ENCODE measurements at places on chromosomes 7 and 10.

DNA sequence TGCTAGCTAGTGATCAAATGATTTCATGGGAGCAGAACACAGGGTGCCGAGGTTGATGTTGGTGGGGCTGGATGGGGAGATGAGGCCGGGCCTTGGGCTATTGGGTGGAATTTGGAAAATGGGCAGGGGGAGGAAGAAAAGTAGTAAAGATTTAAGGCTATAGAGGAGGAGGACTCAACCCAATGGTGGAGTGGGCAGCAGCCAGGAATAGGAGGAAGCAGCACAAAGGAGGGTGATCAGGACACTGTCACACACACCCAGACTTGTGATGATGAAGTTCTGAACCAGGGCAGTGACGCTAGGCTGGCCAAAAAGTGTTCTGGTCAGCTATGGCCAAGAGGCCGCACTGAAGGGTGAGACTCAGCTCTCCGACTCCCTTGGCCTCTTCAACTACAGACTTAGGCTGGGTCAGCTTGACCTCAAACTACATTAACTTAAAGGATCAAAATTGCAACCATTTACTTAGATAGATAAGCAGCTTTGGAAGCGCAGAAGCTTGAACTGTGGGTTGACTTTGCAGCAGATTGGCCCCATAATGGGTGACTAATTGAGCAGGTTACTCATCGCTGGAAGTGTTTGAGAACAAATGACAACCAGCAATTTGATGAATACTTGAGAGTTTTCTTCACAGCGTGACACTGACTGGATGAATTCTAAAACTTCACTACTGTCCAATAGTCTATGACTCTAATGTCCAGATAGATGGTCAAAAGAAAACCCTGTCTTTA lies 29.4 kb upstream of the GPR26 start:
- DNase-seq: no peak

GRCh38 chr7:23470330-23471105 lies at the start of gene IGF2BP3:
TSS of gene IGF2BP3 (minus strand) at chr7:23470491. CDS start at chr7:23470110, 381 bp downstream.
- DNase-seq: peak; percentile 75

GRCh38 chr10:6136215-6137201 lies 47.7 kb downstream of the RBM17 start:
- DNase-seq: peak; percentile 92

DNA sequence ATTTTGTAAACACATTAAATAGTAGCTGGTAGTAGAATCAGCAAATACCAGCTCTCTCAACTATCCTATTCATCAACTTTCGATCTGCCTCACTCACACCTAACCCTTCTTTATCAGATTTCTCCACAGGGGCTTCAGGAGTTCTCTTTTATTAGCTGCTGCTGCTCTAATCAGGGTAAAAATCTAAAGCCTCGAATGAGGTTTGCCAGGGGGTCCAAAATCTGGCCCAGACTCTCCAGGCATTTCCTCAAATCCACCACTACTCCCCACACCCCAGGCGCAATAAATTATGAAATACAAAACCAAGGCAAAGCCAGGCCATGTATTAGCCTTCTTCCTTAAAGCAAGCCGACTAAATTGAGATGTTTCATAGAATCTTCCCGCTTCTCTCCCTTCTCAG lies 2.3 kb downstream of the RNF216 start:
- DNase-seq: no peak

GRCh38 chr7:10300577-10300976 lies 673.1 kb upstream of the PHF14 start:
- no peak for DNase-seq

- no peak for DNase-seq
These were observed 7.0 kb downstream of the FAM221A start for GRCh38 chr7:23687011-23687410.

GRCh38 chr10:86727470-86727869 lies 28.9 kb upstream of the BMPR1A start:
- no peak for DNase-seq

DNA sequence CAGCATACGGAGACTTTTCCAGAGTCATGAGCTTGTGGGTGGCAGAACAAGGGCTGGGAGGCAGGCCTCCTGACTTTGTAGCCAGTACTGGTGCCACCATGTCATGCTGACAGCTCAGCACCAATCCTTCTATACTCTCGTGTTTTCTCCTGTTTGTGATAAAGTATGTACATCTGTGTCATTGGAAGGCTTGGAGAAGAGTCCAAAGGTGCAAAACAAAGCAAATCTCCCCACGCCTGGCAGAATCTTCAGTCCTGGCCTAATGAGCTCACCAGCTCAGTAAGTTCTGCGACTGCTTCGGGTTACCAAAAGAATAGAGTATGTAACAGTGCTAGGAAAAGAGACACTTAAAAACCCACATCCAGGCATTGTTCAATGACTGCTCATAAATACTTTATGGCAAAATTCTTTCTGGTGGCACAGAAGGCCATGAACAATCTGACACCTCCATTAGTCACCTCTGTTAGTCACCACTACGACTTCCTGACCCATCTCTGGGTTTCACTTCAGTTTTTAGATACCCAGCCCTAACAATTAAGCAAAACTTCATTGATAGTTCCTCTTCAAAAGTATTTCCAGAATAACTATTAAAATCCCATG lies 24.5 kb downstream of the STEAP1 start:
- DNase-seq: peak; percentile 70

GRCh38 chr7:139734395-139734794 lies 43.4 kb downstream of the HIPK2 start:
- no peak for DNase-seq

DNA sequence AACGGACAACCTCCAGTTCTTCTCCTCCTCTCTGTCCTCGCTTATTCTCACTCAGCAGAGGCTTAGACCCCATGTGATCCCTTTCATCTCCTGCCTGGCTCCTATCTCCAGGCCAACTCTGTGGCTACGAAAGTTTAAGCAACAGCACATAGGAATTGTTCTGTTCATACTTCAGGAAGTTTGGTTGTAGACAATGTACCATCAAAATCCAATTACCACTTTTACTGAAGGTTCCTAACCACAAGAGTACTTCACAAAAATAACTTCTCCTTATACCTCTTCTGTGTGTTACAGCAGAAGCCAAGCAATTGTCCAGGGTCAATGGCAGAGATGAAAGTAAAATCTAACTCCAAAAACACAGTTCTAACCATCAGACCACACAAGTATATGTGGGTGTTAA lies 80.0 kb downstream of the SLC25A13 start:
- no peak for DNase-seq

DNA sequence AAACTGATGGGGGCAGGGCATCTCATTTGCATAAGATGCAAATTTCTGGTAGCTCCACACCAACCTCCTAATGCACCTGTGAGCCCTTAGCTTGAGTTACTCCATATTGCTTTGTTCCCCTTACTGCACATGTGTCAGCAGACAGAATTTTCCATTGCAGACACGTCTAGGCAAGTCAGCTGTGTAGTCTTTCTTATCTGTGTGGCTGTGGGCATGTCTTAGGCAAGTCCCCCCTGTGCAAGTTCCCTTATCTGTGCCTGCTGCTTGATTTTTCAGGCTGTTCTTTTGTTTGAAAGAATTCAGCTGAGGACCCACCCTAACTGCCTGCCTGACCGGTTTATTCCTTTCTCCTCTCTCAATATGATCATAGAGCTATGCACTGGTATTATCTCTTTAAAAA lies 28.5 kb upstream of the TRIM24 start:
- DNase-seq: no peak

DNA sequence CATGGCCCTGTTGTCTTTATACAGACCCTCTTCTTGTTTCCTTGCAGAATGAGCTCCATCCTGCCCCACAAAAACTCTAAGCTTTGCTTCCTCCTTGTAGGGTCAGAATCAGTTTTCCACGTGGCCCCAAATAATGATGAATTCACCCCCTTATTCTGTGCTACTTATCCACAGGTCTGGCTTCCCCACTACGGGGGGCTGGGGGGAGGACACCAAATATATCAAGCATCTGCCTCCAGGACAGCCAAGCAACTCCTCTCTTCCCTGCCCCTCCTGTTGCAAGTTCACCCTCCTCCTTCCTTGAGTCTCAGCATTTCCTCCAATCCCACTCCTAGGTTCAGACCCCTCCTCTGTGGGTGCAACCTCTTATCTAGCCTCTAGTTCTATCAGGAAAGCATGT lies 743.3 kb downstream of the GRID1 start:
- no peak for DNase-seq

GRCh38 chr10:9012312-9012711 lies 957.8 kb downstream of the GATA3 start:
- no peak for DNase-seq

GRCh38 chr10:129741280-129741977 lies 222.6 kb downstream of the EBF3 start:
- no peak for DNase-seq

DNA sequence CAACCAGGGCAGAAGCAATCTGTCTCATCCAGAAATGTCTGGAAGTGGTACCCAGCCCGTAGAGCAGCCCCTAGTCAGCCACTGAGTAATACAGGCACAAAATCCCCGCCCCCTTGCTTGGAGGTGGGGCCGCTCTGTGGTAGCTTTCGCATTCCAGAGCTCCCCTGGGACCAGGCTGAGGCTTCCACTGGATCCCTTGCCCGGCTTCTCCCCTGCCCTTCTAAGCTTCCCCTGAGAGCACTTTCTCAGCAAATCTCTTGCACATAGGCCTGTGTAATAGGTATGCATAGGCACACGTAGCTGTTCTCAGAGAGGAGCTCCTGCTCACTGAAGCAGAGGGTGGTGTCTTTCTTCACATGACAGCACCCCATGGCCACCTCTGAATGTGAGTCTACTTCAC lies 144.2 kb downstream of the BMS1 start:
- no peak for DNase-seq

DNA sequence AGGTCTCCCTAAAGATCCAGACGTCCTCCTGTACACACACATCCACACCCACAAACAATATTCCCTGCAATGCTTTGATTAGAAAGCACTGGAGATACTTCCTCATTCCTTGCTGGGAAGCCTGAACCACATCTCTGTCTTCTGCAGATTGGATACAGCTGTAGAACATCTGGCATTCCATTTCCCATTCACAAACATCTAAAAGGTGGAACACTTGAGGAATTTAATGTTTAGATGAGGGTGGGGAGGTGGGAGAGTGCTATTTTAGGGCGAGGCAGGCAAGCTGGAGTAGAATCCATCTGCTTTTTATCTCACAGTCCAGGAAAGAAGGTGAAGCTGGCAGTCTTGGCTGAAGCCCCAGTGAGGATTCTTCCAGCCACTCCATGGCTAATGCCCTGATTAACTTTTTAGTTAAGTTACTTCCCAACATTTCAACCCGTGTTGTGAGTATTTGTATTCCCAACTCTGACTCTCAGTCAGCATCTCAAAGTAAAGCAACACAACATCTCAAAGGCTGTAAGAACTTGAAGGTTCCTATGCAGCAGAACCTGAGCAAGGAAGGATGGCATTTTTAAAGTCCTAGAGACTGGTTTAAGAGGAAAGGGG lies 46.1 kb downstream of the CYTH3 start:
- DNase-seq: no peak

DNA sequence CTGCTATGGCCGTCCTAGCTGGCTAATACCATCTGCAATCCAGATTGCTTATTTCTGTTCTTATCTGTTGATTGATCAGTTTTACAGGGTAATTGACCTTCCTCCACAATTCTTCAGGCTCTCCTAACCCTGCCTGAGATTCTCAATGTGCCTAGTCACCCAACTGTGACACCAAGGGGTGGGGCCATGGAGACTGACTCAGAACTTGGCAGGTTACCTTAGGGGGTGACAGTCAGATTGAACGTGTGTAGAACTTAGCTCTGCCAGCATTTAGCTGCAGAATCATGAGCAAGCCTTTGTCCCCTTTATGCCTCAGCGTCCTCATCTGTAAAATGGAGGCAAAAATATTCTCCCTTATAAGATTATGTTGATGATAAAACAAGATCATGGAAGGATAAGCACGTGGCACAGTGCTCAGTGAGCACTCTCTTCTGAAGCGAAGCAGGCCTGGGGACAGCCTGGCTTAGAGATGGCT lies 19.1 kb upstream of the LEP start:
- DNase-seq: peak; percentile 8

DNA sequence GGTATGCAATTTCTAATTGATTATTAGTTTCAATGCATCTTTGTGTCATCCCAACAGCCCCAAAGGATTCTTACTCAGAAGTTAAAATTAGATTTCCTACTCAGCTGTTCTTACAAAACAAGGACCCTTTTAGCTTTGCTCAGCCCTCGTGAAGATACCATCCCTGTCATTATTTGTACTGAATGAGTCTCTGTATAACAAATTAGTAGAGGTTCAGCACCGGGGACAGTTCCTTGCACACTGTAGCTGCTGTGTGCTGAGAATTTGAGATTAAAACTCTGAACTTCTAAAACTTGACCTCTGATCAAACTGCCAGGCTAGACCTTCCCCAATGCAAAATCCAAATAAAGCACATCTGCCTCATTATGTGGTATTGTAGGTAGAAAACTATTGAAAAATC lies 299.1 kb downstream of the LHFPL3 start:
- peak; percentile 10 for DNase-seq

DNA sequence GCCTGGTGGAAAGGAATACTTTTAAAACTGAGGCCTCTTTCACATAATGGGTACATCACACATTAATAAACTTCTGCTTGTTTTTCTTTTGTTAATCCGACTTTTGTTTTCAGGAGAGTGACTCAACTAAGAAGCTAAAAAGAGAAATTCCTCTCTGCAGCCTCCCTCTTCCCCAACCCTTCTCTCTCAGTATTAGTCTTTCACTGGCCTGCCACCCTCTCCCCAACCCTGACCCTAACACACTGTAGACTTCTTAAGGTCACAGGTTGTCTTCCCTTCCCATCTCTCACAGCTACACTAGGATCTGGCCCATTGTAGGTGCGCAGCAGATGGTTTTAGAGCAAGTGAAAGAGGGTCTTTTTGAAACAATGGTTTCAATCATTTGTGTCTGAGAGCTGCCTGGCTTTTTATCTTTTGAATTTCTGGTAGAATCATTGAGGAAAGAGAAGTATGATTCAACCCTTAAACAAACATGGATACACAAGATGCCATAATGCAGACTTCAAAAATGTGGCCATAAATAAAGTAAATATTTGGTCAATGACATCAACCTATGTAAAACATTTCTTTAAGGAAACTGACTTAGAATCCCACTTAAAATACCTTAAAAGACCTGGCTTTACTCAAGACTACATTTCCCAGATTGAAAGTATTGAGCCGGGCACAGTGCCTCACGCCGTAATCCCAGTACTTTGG lies 17.9 kb upstream of the FFAR4 start:
- DNase-seq: no peak

DNA sequence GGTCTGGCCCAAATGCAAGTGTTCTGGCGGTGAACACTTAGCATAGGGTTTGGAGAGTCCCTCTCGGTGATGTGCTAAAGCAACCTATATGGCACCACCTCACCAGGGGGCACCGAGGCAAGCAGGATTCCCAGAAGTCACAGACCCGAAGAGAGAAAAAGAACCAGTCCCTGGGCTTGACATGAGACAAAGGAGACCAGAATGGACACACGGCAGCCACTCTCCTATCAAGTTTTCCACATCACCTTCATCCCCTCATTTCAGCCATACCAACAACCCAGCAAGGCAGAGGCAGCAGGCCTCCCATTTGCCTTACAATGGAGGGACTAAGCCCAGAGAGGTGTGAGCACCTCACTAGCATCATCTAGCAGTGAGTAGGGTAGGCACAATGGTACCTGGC lies 19.7 kb downstream of the GPRIN2 start:
- DNase-seq: no peak

Measured in activated CD4-positive, alpha-beta T cell treated with anti-CD3 and anti-CD28 coated beads, Interleukin-2, amount 50 U/mL, for 16 hours (primary cell).